ENCODE measurements at places on chromosomes 7 and 10. TPM values are rescaled to one million over a fixed set of nuclear protein-coding genes. Genes with fewer than 3 reads are reported as not detected.
A peak's percentile ranks its signal among the peaks of the same experiment; 100 is the strongest.

DNA sequence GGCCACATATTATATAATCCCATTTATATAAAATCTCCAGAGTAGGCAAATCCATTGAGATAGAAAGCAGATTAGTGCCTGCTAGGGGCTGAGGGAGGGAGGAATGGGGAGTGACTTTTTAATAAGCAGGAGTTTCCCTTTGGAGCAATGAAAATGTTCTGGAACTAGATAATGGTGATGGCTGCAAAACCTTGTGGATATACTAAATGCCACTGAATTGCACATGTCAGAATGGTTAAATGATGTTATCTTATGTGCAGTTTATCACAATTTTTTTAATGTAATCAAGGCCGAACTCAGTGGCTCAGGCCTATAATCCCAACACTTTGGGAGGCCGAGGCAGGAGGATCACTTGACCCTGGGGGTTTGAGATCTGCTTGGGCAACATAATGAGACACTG is 145.5 kb upstream of the AUTS2 start:
- DNase-seq = no peak

- no peak for DNase-seq
Measured at GRCh38 chr10:83921984-83922860, 217.1 kb upstream of the GHITM start.

DNA sequence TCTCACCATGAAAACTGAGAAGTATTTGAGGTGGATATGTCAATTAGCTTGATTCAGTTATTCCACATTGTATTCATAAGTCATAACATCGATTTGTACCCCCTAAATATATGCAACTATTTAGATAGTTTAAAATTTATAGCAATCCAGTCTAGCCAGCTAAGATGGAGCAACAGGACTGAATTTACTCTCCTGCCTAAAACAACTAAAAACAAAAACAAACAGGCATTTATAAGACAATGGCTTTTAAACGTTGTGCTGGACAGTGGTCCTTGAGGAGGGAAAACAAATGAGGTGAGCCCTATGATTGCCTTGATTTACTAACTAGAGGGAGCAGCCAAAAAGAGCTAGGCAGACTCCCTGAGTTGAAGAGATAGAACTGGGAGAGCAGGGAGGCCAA is 814 bp upstream of the GPAM start:
- DNase-seq = no peak

GRCh38 chr10:114295393-114295792 is 56.3 kb downstream of the VWA2 start:
- peak; percentile 17 for DNase-seq

DNA sequence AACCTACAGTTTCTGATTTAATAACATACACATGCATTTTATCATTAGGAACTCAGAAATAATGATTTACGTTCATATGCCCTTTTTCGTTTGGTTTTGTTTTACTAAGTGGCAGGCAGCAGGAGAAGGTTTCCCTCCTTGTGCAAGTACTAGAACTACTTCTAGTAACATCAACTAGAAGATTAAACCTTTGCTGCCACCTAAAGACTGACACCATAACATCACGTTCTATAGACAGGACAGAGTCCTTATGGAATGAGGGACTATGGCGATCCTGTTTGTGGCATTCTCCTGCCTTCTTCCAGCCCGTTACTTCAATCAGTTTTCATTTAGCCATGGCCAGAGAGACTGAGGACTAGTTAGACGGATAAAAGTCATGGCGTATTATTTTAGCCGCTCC is 53.2 kb downstream of the GAD2 start:
- no peak for DNase-seq

GRCh38 chr7:130521258-130521951 is 29.5 kb downstream of the MEST start:
- peak; percentile 45 for DNase-seq

ACSM6 gene
- not detected for total RNA-seq

GDF10 gene
- not detected for total RNA-seq

DNA2 gene
- 18.2 TPM for total RNA-seq

HSPA12A gene
- 0.30 TPM for total RNA-seq

LFNG gene
- total RNA-seq = 12.6 TPM
